ENCODE measurements at places on chromosomes 5 and 9.

- DNase-seq: peak; percentile 18
These were observed 30.3 kb downstream of the MELK start for GRCh38 chr9:36603006-36603405.

- DNase-seq: no peak
These were observed 148.5 kb downstream of the SGCD start for GRCh38 chr5:156475182-156476157.

DNA sequence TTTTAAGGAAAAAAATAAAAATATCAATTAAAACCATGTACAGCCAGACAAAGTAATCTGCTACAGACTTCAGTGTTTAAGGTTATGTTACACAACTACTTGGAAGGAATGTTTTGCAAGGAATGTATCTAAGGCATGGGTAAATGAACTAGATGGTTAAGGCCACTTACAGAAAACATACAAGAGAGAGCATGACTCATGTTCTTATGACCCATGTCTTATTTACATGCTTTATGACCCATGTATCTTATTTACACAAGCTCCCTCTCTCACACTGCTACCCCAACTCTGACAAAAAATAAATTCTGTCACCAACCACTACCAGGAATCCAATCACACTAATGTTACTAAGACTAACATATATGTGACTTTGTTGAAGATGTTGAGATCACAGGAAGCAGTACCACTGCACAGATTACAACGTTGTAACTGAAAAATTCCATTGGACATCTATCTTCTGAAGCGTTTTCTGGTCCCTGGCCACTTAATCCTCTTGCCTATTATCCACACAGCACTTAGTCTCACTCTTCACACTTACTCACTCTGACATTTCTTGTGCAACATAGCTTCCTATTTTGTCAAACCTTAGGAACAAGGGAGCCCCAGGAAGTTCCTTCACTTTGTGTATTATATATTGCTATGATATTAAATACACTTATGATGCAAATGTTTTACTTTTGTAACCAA, 1630.1 kb upstream of the C9orf72 start:
- no peak for DNase-seq

DNA sequence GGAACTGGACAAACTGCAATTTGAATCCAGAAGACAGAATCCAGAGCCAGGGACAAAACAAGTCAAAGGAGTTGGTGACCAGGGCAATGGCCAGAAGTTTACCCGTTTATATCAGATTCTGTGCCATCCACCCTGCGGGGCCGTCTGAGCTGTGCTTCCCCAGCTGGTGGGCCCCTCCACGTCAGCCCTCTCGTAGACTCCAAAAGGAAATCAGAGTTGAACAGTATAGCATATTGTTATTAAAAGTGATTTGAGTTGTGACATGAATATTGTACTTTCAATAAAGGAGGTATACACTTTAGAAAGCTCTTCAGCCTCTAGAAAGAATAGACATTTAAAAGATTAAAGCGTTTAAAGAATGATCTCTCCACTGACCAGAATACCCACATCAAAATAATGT, 102.4 kb downstream of the NFIB start:
- DNase-seq: no peak

DNA sequence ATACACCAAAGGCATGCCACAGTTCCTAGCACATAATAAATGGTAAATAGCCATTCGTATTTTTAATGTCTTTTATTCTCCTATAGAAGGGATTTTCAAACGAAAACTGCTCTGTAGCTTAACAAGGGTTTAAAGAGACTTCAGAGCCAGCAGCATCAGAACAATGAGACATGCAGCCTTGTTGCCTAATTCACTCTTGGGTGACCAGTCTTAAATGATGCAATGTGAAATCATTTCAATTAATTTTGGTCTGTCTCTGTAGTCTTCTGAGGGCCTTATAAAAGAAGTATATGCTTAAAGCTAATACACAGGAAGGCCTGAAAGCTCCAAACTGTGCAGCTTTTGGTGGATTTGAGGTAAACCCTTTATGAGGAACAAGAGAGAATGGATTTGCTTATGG, 888.8 kb upstream of the WWC1 start:
- DNase-seq: no peak

GRCh38 chr5:82347201-82347865, 69.2 kb upstream of the RPS23 start:
- no peak for DNase-seq

GRCh38 chr5:160434022-160434531, 12.4 kb downstream of the PTTG1 start:
- DNase-seq: no peak

DNA sequence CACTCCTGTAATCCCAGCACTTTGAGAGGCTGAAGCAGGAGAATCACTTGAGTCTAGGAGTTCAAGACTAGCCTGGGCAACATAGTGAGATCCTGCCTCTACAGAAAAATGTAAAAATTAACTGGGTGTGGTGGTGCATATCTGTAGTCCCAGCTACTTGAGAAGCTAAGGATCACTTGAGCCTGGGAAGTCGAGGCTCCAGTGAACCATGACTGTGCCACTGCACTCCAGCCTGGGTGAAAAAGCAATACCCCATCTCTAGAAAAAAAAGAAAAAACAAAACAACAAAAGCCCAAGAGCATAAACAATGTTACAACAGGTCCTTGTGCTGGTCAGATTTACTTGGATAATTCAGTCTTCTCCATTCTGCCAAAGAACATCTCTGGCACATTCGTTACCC, 44.3 kb upstream of the TGFBR1 start:
- no peak for DNase-seq

DNA sequence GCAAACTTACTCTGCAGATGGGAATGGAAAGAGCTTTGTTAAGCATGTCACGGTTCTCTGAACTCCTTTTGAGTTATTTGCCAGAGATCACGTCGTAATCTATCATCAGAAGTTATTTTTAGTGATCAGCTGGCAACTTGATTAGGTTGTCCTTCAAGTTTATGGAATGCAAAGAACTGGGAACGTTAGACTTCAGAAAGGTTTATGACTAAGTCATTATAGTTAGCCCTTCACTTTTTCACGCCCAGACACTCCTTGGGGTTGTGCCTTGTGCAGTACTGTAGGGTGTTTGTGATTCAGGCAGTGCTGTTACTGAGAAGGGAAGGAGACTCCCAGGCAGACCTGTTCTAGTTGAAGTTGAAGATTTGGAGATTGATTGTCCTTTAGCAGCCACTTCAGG, 26.8 kb upstream of the PHF2 start:
- no peak for DNase-seq

GRCh38 chr9:78196258-78196657, 39.6 kb upstream of the CEP78 start:
- DNase-seq: no peak

GRCh38 chr9:69895185-69895584, 74.6 kb downstream of the CFAP95 start:
- DNase-seq: no peak

DNA sequence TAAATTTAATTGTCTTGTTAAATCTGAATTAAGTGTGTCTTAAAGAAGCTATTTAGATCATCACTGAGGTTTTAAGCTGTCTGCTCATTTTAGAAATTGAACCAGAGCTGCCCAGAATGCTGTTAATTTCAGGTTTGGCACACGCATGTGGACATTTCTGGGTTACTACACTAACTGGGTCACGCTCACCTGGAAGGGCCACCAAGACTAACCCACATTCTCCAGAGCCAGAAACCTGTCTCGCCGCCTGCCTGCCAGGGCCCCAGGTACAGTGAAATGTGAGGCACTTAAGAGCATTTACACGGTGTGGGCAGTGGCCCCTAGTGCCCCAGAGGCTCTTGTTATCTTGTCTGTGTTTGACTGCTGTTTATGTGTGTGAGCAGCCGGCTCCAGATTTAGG, 46.6 kb downstream of the ATP10B start:
- no peak for DNase-seq

DNA sequence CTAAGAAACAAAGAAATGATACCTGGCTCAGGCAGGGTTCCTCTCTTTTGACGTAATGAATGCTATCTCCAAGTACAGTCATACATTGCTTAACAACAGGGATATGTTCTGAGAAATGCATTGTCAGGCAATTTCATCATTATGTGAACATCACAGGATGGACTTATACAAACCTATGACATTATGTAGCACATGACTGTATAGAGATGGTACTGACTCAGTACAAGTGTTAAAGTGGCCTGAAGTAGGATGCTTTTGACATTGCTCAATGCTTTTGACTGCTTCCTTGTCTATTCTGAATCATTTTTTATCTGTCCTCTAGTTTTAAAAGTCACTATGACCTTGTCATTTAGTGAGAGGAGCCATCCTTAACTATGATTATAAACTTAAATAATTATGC, 147.6 kb downstream of the NR2F1-AS1 start:
- no peak for DNase-seq
